Stomach (tissue), 19 donors: ENCODE measurements at places on chromosomes 2 and 18. TPM values are rescaled to one million over a fixed set of nuclear protein-coding genes. Genes with fewer than 3 reads are reported as not detected.

DNA sequence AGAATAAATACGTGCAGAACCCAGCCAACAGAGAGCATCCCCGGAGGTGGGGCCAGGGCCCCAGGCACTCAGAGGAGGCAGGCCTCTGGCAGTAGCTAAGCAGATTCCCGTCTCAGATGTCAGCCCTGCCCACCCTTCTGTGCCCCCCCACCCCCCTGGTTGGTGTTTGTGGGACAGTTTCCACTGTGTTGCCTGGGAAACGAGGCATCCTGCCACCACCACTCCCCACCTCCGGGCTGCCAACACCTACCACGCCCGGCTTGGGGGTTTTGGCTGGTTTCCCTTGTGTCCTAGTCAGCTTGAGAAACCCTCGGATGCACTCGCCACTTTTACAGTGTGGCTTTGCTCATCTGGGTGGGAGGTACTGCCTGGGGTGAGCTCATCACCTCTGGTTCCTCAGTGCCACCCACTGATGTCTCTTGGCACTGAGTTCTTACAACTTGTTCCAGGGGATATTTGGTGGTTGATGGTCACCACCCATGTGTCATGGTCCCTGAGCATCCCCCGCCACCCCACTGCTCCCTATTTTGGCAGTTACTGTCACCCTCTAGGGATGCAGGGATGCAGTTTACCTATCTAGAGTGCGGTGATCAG, 72.4 kb upstream of the YWHAQ start:
- no peak for DNase-seq
- no peaks in the 10 kb centered on the region for H3K27me3 ChIP-seq

DNA sequence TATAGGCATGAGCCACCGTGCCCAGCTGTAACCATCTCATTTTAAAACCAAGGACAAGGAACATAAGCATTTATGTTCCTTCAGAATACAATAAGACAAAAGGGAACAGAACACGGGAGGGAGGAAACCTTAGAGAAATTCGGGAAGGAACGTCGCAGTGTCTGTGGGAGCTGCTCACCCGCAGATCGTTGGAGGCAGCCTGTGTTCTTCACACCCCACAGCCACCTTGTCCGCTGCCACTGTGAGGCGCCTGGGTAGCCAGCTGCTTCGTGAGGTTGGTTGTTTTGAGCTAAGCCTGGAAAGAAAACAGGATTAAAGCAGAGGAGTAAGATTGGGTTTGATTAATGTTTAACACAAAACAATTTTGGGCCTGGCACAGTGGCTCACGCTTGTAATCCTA, 250.0 kb downstream of the FHOD3 start:
- H3K4me3 ChIP-seq = no peak overlapping the region
- no peak overlapping the region for H3K27ac ChIP-seq
- H3K36me3 ChIP-seq = no peaks in the 10 kb centered on the region

DNA sequence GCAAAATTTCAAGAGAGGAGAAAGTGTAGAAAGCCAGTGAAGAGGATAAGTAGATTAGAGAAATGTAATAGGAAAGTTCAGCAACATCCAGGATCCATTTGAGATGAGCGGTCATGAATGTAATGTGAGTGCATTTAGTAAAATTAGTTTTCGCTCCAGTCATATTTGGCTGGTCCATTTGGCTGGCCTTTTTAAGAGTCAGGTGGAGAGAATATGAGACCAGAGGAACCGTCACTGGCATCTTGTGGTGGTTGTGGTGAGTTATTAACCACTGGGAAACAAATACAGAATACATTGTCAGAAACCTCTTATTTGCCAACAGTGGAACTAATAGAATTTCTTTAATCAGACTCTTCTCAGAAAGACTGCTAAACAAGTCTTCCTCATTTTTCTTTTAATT, 1064.3 kb upstream of the CDH2 start:
- DNase-seq = no peak
- H3K4me1 ChIP-seq = no peaks in the 10 kb centered on the region
- no peaks in the 10 kb centered on the region for H3K27me3 ChIP-seq
- H3K4me3 ChIP-seq = no peak overlapping the region
- no peaks in the 10 kb centered on the region for H3K36me3 ChIP-seq

The SCN3A gene
- 0.87 TPM for total RNA-seq

DNA sequence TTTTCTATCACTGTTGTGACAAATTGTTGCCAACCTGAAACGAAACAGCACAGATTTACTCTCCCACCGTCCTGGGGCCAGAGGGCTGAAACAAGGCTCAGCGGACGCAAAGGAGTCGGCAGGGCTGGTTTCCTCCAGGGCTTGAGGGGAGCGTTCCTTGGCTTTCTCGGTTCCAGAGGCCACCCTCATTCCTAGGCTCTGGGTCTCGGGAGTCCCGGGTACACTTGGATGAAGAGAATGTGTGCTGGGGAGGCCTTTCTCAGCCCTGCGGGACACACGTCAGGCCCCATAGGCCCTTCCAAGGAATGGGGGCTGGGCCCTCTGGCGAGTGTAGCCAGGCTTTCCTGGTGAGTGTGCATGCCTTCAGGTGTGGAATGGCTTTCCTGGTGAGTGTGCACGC, 287.3 kb upstream of the HS6ST1 start:
- no peaks in the 10 kb centered on the region for H3K27me3 ChIP-seq
- no peaks in the 10 kb centered on the region for H3K36me3 ChIP-seq
- no peak overlapping the region for H3K27ac ChIP-seq
- H3K4me3 ChIP-seq = no peak overlapping the region
- no peaks in the 10 kb centered on the region for H3K4me1 ChIP-seq
- peak; percentile 14 for DNase-seq

- no peaks in the 10 kb centered on the region for H3K36me3 ChIP-seq
- H3K27me3 ChIP-seq = no peaks in the 10 kb centered on the region
- no peak for DNase-seq
- H3K4me1 ChIP-seq = no peaks in the 10 kb centered on the region
- H3K4me3 ChIP-seq = no peak overlapping the region
- H3K27ac ChIP-seq = no peak overlapping the region
Observed at GRCh38 chr2:129178356-129178755, 801.1 kb upstream of the RAB6C start.

The ADAM17 gene
- 45.5 TPM for total RNA-seq
